Activated naive CD4-positive, alpha-beta T cell treated with anti-CD3 and anti-CD28 coated beads, Interleukin-2, amount 10 ng/mL, durations not matched to agents 7 days and 5 days (primary cell): ENCODE measurements at places on chromosomes 1 and 21.

- DNase-seq: no peak
Observed at GRCh38 chr1:164803366-164803765, 244.4 kb downstream of the PBX1 start.

GRCh38 chr1:203589595-203589994 is 37.0 kb upstream of the ATP2B4 start:
- no peak for DNase-seq

DNA sequence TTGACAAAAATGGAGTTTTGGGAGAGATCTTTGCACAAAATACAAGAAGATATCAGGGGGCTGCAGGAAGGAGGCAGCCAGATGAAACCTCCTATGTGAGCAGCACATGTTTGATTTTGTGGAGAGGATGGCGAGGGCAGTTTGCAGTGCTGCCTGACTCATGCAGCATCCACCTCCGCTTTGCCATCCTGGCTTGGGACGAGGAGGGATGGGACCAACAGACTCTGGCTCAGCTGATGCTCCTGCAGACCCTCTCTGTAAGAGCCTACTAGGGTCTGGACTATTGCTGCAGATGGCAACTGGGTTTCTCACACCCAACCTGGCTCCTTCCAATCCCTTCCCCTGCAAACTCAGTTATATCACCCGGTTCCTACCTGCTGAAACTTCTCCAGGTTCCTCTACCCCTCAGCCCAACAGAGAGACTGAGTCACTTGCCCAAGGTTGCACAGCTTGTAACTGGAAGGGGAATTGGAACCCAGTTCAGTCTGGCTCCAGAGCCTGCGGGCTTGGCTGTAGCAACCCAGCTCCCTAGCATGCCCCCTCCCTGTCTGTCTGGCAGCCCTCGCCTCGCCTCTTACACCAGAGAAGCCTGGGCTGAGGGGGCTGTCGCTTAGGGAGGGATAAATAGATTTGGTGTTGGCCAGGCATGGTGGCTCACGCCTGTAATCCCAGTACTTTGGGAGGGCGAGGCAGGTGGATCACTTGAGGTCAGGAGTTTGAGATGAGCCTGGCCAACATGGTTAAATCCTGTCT is 205.8 kb downstream of the PTPRU start:
- DNase-seq: no peak

DNA sequence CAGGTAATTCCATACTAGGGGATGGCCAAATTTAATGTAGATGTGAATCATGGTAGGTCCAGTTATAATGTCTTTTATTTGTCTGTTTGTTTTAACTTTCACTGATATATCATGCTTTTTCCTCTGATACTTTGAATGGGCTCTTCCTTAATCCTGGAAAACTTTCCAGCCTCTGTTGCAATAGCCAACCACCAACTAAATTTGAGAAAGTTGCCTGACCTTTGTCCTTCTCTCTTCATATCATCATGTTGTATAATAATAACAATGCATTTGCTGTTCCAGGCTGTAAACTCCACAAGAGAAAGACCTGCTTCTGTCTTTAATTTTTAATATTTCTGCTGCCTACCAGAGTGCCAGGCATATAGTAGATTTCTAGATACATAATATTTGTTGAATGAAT is 146.1 kb downstream of the HMCN1 start:
- no peak for DNase-seq
